ENCODE measurements at places on chromosomes 16 and 17.

- DNase-seq: no peak
These were observed 6.8 kb downstream of the ACD start for GRCh38 chr16:67653128-67653788.

DNA sequence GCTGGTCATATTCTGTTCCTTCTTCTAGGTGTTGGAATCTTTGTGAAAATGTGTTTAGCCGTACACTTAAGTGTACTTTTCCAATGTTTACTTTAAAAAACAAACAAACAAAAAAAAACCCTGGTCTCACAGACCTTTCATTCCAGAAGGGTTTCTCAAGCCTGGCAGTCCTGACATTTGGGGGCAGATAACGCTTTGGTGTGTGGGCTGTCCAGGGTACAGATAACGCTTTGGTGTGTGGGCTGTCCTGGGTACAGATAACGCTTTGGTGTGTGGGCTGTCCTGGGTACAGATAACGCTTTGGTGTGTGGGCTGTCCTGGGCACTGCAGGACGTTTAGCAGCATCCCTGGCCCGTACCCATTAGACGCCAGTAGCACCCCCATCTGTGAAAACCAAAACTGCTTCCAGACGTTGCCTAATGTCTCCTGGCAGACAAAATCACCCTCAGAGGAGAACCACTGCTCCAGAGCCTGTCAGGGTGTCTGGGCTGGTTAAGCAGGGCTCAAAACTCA, 15.2 kb upstream of the FLCN start:
- DNase-seq: no peak

DNA sequence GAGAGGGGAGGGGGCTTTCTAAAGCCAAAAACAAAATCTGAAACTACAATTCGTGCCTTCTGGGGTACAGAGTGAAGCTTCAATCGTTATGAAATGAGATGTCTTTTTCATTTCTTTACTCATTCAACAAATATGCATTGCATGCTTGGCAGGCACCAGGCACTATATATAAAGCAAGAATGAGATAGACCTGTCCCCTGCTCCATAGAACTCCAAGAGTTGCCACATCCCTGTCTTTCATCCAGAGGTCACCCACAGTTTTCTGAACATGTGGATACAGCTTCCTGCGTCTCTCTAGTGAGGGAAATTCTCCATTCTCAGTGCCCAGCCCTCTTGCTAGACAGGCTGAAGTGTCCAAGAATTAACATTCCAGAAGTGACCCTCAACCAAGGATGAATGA, 343.2 kb upstream of the MAF start:
- DNase-seq: no peak

DNA sequence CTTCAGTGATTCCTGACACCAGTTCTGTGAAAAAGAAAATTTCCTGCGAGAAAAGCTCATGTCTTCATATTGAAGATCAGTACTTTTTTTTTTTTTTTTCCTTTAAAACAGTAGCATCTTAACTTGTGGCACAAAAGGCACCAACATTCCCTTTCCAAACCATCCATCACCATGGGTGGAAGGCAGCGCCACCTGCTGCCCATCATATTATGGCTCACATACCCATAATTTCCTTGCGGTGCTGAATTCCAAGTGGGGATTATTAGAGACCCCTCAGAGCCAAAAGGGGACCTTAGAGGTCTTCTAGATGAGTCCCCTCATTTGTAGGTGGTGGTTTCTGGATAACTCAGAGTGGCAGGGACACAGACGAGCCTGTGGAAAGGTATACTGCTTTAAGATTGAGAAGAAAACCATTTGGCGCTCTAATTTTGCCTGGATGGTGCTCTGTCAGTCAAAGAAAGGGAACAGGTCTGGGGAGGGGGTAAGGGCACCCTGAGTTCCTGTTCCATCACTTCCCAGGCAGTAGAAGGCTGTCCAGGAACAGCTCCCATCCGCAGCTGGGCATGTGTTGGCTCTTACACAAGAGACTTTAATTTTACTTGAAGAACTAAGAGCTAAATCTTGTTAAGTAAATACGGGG, 7.9 kb upstream of the SOST start:
- DNase-seq: peak; percentile 25

GRCh38 chr16:11801481-11802021, 4.5 kb upstream of the ZC3H7A start:
- DNase-seq: no peak

DNA sequence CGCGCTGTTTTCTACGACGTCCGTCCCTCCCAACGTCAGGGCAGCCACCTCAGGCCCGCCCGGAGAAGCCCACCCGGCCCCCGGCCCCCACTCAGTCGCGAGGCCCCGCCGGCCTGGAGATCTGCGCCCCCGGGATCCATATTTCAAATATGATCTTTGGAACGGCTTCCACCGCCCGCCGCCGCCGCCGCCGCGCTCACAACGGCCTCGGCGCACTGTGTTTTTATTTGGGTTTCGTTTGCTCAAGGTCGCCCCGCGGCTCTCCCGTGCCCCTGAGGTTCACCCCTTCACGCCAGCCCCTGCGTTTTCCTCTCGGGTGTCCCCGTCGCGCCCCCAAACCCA, 4.2 kb upstream of the CBX4 start:
- DNase-seq: no peak

DNA sequence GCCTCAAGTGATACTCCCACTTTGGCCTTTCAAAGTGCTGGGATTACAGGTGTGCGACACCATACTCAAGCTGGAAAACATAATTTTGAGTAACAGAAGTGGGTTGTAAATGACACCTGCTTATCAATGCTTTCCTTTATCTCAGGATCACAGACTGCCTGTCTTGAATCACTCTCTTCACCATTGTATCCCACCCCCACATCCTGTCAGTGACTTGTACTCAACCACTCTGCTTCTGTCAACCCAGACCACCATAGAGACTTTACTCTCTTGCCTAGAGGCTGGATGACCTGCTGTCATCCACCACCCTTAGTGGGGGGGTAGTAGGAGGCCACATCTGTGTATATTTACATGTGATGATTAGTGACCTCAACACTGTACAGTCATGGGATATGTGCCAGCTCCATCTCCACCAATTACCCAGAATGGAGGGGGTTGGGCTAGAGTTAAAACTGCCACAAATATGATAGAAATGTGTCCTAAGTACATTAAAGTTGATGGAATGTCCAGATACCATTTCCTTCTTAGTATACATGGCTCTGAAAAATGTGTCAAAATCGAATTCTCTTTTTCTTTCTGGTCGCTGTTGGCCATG, 338.7 kb downstream of the GRIN2A start:
- no peak for DNase-seq

- no peak for DNase-seq
These were observed 26.6 kb upstream of the MFSD6L start for GRCh38 chr17:8825802-8826201.

DNA sequence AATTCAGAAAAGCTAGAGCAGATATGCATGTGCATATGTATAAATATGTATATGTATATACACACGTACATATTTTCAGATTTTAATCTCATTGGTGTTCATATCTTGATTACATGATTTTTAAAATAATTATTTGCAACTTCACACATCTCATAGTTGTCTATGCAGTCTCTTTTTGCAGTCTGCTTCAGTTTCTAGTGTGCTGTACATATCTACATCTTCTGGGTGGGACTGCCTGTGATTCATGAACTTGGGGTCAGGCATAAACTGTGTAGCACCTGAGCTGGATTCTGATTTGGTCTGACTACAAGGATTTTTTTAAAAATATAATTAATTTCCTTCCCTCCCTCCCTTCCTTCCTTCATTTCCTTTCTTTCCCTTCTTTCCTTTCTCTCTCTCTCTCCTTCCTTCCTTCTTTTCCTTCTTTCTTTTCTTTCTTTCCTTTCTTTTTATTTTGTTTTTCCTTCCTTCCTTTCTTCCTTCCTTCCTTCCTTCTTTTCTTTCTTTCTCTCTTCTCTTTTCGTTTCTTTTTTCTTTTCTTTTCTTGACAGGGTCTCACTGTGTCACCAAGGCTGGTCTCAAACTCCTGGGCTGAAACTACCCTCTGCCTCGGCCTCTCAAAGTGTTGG, 96.5 kb downstream of the TANGO6 start:
- DNase-seq: no peak

GRCh38 chr16:83803811-83804210, 4.0 kb upstream of the HSBP1 start:
- DNase-seq: no peak

DNA sequence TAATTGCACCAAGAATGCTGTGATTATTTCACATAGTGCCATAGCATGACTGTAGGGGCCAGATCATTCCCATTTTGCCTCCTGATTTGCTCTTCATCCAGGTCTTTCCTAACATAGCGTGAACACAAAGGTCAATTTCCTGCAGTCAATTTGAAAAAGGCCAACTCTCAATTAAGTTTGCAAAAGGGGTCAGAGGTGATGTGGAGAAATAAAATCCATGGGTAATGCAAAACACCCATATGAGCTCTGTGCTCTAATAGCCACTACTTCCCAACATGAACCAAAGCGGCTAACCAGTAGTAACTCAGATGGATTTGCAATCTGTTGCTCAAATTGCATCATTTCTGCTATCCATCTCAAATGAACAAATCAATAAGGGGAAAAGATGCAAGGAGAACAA, 275.5 kb upstream of the SOX9 start:
- DNase-seq: no peak

DNA sequence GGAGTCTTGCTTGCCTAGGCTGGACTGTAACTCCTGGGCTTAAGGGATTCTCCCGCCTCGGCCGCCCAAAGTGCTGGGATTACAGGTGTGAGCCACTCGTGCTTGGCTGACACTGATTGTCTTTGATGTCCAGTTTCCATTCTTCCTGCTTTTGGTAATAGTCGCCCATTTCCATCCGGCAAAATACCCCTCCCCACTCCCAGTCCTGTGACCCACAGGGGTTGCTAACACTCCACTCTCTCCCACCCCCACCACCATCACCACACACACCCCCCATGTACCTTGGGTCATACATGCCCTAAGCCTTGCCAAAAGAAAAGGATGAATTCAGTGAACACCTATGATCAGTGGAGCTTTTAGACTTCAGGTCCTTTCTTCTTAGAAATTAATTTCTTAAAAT, 52.8 kb upstream of the MYH10 start:
- no peak for DNase-seq

GRCh38 chr16:920717-921116, 50.1 kb downstream of the LMF1 start:
- no peak for DNase-seq

- no peak for DNase-seq
These were observed 24.7 kb upstream of the TBX4 start for GRCh38 chr17:61427567-61427966.

GRCh38 chr17:79050551-79050950, 24.1 kb upstream of the ENGASE start:
- DNase-seq: no peak

GRCh38 chr17:82865274-82865673, 25.5 kb upstream of the ZNF750 start:
- DNase-seq: no peak

- DNase-seq: peak; percentile 72
These were observed at the start of gene ABCA5 for GRCh38 chr17:69327060-69327831. Gene ABCA5, minus strand, starts transcription at chr17:69327133. Its CDS starts 12,718 bp downstream, at chr17:69314415.

DNA sequence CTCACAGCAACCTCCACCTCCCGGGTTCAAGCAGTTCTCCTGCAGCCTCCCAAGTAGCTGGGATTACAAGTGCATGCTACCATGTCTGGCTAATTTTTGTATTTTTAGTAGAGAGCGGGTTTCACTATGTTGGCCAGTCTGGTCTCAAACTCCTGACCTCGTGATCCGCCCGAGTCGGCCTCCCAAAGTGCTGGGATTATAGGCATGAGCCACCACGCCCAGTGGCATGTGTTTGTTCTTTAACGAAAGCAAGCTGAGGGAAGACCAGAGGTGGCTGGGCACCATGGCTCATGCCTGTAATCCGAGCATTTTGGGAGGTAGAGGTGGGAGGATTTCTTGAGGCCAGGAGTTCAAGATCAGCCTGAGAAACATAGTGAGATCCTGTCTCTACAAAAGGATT, 18.1 kb downstream of the TNFRSF13B start:
- no peak for DNase-seq

DNA sequence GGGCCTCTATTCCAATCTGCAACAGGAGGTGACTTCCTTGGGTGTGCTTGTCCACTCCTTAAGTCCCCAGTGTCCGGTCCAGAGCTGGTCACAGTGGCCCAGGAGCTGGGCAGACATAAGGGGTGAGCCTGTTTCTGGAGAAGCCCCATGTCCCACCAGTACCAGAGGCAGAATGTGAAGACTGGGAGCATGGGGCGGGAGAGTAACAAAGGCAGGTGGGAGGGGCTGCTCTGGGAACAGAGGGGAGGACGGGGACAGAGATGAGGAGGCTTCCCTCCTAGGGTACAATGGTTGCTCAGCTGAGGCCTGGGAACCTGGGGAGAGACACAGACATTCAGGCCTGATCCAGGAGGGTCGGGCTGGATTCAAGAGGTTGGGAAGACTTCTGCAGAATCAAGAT, 323.3 kb upstream of the TNRC6C start:
- no peak for DNase-seq

DNA sequence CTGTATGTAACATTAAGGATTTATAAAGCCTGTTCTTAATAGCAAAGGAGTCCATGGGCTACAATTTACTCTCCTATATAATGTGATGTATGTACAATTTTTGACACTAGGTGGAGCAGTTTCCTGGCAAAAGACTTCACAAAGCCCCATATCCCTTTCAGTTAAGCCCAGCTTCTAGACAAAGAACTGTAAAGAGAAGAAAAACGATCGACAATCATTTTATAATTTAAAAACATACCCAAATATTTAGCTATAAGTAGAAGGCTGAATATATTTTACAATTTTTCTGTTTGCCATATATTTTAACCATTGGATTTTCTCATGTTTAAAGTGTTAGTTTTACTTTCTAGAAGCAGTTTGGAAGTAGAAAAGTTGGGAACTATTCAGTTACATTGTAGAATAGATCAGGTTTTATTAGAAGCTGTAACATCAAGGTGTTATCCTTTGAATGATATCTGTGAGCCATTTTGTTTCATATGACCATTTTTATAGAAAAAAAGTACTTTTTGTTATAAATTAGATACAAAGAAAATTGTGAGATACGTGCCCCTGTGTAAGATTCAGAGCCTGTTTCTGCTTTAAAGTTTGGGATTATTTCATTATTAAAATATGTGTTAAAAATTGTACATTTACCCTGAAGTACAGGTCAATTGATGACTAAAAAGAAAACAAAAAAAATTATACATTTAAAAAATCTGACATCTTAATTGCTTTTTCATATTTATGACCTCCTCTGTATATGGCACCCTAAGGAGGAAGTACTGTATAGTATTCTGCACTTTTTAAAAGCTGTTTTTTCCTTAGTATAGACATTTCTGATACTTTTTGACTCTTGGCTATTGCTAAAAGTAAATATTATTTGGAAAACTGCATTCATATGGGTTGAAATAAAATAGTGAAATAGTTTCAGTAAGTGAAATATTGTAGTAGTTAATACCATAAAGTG, 46.3 kb downstream of the VMP1 start:
- DNase-seq: no peak

GRCh38 chr17:5794385-5794784, 210.1 kb upstream of the NLRP1 start:
- no peak for DNase-seq

GRCh38 chr17:27549251-27549893, 81.6 kb upstream of the LGALS9 start:
- DNase-seq: no peak

GRCh38 chr17:27491713-27492190, 35.5 kb downstream of the KSR1 start:
- DNase-seq: no peak

Measured in stimulated activated CD4-positive, alpha-beta T cell treated with anti-CD3 and anti-CD28 coated beads, TNF-alpha, amount 100 ng/mL, for 24 hours (primary cell).